GM23338 (cell line): ENCODE measurements at places on chromosomes 7 and 10. TPM values are rescaled to one million over a fixed set of nuclear protein-coding genes. Genes with fewer than 3 reads are reported as not detected.

DNA sequence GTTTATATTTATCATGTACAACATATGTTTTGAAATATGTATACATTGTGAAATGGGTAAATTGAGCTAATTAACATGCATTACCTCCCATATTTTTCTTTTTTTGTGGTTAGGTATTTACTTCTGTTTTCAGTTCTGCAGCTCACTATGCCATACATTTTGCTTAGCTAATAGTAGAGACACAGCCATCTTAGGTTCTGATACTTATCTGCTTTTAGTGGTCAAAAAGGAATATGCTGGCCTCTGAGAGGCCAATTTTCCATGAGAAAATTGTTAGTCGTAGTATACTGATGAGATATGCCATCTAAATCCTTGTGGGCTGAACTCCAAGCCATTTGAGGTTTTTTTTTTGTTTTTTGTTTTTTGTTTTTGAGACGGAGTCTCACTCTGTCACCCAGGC is 31.0 kb downstream of the SGPL1 start:
- H3K4me1 ChIP-seq, result no peaks in the 10 kb centered on the region
- H3K27ac ChIP-seq, result no peak overlapping the region
- no peak overlapping the region for H3K4me3 ChIP-seq
- no peak for DNase-seq

DIP2C gene
- total RNA-seq, result 7.5 and 7.7 TPM in 2 replicates

ADCYAP1R1 gene
- total RNA-seq, result 9.2 and 10.6 TPM in 2 replicates

GRCh38 chr7:188727-189500 is 3.5 kb upstream of the FAM20C start:
- no peaks in the 10 kb centered on the region for H3K36me3 ChIP-seq
- H3K27me3 ChIP-seq, result no peaks in the 10 kb centered on the region
- H3K4me3 ChIP-seq, result 0 out of 2 replicates have a peak overlapping the region, but pooled peaks have one; percentile 28
- H3K27ac ChIP-seq, result no peak overlapping the region
- H3K4me1 ChIP-seq, result peaks cover 14% of the 10 kb centered on the region

HYAL4 gene
- total RNA-seq, result not detected in 2 replicates

- no peak overlapping the region for H3K27ac ChIP-seq
- H3K27me3 ChIP-seq, result no peaks in the 10 kb centered on the region
- no peaks in the 10 kb centered on the region for H3K36me3 ChIP-seq
- no peak overlapping the region for H3K4me3 ChIP-seq
- H3K4me1 ChIP-seq, result peaks cover 10% of the 10 kb centered on the region; the same call in 1 of the 2 replicates
- peak; percentile 10 for DNase-seq
Measured at GRCh38 chr7:33530664-33531063, 374.7 kb upstream of the BMPER start.

ASB10 gene
- total RNA-seq, result not detected in 2 replicates

- DNase-seq, result no peak
- H3K4me3 ChIP-seq, result no peak overlapping the region
- H3K27ac ChIP-seq, result no peak overlapping the region
- no peaks in the 10 kb centered on the region for H3K36me3 ChIP-seq
Measured at GRCh38 chr7:145105561-145105960, 269.7 kb upstream of the TPK1 start.

CPEB3 gene
- total RNA-seq, result 1.6 and 1.9 TPM in 2 replicates
